ENCODE measurements at places on chromosomes 5 and 9.

GRCh38 chr5:176360894-176361436, 599 bp downstream of the KIAA1191 start:
- no peak for DNase-seq

- DNase-seq = no peak
These were observed 13.6 kb upstream of the MRNIP start for GRCh38 chr5:179872055-179872827.

- no peak for DNase-seq
These were observed 30.8 kb downstream of the LCP2 start for GRCh38 chr5:170266570-170267381.

DNA sequence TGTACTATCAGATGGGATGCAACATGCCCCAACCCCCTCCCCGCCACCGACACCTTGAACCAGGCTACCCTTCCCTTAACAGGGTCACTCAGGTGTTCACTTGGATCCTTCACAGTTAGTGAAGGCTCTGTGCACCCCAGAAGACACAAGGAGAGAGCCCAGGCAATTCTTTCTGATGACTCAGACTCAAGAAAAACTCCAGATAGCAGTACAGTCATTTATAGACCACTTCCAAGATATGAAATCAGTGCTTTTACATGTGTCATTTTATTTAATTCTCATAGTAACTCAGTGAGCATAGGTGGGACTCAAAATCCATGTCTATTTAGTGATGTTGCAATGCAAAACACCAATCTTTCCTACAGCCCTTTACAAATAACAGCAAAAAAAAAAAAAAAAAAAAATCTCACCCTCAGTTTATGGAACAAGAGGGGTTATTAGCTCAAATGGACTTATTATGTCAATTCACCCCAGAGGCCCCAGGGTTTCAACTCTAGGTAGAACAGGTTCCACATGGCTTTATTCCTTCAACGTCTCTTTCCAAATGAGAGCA, 71.9 kb downstream of the FOXD1 start:
- no peak for DNase-seq

- DNase-seq = no peak
These were observed 11.9 kb downstream of the GIN1 start for GRCh38 chr5:103108086-103108485.

DNA sequence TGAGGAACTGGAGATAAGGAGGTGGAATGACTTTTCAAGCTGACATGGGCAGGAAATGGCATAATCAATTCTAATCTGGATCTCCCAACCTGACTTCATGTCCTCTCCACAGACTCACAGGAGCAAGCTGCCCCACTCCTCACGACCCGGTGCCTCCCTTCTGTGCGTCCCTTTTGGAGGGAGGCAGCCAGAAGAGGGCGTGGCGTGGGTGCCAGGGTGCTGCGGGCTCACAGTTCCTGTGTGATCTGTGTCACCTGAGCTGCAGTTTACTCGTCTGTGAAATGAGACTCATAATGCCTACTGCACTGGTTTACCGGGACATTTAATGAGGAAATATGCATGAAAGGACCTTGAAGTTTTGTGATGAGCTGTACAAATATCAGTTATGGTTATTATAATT, 207.4 kb downstream of the DAB2IP start:
- DNase-seq = no peak

- no peak for DNase-seq
These were observed 42.4 kb upstream of the PWWP2A start for GRCh38 chr5:160161626-160162025.

DNA sequence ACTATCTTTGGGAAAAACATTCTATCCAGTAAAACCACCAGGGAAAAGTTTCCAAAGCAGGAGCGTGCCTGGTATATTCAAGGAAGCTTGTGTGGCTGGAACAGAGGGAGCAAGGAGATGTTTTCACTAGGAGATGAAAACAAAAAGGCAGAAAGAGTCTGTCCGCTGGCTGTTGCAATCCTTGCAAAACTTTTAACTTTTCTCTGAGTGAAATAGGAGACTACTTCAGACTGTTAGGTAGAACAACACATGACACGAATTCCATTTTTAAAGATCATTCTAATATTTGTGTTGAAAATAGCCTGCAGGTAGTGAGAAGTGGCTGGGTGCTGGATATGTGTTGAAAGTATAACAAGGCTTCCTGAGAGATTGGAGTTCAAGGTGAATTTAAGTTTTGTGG, 69.5 kb downstream of the PRR16 start:
- DNase-seq = no peak

DNA sequence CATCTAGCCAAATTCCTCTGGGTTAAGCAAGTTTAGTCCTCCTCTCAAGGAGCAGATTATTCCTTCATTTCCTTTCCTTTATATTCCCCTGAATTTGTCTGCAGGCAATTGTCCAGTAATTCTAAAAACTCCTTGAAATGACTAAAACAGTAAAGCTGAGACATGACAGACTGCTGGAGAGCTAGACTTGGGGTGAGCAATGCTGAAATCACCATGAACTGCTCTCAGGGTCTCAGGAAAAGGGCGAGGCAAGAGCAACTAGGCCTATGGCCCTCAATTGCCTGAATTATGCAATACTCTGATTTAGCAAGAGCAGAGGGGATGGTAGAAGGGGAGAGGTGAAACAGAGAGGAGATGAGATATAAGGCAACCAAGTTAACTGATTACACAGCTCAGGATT, 172.9 kb upstream of the NREP start:
- no peak for DNase-seq

GRCh38 chr5:73858776-73859175, 232.8 kb downstream of the ARHGEF28 start:
- no peak for DNase-seq

- DNase-seq = no peak
These were observed 74.0 kb downstream of the HRH2 start for GRCh38 chr5:175731756-175732465.

DNA sequence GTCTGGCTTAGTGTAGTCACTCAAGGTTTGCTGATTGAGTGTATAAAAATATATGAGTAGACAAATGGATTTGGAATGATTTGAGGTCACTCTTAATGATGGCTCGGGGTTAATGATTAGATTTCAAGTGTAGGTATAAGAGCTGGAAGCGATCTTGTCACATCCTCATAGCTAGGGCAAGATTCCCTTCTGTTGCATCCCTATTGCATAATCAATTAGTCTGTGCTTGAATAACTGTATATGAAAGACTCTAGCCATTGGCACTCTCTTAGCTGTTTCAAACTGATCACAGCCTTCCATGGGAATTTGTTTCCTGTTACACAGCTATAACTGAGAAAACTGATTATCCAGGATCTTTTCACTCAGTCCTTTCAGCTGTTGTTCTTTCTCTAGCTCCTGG, 811.6 kb downstream of the TLE4 start:
- DNase-seq = no peak

- no peak for DNase-seq
These were observed 172.2 kb upstream of the MEF2C start for GRCh38 chr5:89055015-89055694.

DNA sequence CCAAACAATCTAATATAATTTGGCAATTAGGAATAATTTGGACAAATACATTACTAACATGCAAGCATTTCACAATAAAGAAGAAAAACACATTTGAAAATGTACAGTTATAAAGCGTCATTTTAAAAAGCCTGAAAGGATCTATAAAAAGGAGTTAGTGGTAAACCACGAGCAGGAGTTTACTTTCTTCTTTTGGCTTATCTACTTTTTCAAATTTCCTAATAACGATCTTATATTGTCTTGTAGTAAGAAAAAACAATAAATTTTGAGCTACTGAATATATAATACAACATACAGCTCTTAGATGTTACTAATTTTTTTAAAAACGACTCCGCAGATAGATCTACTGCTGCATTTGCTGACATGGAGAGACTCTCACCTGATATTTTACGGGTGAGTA, 79.9 kb downstream of the SMIM23 start:
- no peak for DNase-seq

- DNase-seq = peak; percentile 82
These were observed 33.8 kb downstream of the MFAP3 start for GRCh38 chr5:154072414-154073171.

- no peak for DNase-seq
These were observed 312.8 kb downstream of the ARHGAP26 start for GRCh38 chr5:143083006-143083405.

DNA sequence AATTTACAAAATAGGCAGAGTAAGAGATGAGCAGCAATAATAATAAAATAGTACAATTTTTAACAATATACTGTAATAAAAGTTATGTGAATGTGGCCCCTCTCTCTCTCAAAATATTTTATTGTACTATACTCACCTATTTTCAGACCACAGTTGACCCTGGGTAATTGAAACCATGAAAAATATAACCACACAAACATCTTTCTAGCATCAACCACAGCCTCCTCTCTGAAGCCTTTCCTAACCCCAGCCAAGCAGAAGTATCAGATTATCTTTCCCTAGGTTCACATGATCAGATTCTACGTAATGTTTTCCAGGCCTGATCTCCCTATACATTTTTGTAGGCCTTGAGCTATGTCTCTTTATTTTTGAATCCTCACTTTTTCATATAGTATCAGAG, 35.2 kb downstream of the DNAH5 start:
- DNase-seq = no peak

- no peak for DNase-seq
These were observed 15.6 kb upstream of the COL23A1 start for GRCh38 chr5:178605788-178606187.

DNA sequence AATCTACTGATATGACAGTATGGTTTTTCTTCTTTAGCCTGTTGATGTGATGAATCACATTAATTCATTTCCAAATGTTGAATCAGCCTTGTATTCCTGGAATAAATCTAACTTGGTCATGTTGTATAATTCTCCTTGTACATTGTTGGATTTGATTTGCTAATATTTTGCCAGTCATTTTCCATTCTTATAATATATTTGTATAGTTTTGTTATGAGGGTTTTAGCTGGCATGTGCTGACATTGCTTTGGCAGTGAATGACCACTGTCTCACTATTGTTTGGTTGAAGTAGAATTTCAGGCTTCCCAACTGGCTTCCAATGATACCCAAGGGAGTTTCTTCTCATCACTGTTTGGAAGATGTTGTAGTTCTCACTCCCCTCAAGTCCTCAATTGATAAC, 983.0 kb upstream of the PTPRD start:
- no peak for DNase-seq

- DNase-seq = no peak
These were observed 58.3 kb downstream of the MTX3 start for GRCh38 chr5:79932510-79933504.

DNA sequence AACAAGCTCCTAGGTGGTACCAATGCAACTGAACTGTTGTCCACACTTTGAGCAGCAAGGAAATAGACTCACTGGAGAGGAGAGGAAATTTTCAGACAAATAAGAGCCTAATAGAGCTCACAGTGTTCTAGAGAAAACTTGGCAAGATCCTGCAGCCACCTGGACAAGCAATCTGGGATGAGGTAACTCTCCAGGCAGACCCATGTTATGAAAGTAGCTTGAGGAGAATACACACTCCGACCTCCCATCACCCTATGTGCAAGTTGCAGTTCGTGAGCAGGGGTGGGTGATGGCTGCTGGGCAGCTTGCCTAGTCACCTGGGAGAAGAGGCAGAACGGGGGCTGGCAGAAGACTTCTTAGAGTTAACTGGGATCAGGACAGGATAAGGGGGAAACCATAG, 102.2 kb downstream of the KLF4 start:
- no peak for DNase-seq

GRCh38 chr5:84253946-84254345, 130.7 kb downstream of the EDIL3 start:
- DNase-seq = no peak

GRCh38 chr5:6434731-6435130, 13.9 kb upstream of the UBE2QL1 start:
- DNase-seq = no peak

- DNase-seq = no peak
These were observed 6.5 kb downstream of the JMY start for GRCh38 chr5:79242242-79243039.

GRCh38 chr5:4643190-4643589, 496.9 kb upstream of the ADAMTS16 start:
- DNase-seq = no peak

DNA sequence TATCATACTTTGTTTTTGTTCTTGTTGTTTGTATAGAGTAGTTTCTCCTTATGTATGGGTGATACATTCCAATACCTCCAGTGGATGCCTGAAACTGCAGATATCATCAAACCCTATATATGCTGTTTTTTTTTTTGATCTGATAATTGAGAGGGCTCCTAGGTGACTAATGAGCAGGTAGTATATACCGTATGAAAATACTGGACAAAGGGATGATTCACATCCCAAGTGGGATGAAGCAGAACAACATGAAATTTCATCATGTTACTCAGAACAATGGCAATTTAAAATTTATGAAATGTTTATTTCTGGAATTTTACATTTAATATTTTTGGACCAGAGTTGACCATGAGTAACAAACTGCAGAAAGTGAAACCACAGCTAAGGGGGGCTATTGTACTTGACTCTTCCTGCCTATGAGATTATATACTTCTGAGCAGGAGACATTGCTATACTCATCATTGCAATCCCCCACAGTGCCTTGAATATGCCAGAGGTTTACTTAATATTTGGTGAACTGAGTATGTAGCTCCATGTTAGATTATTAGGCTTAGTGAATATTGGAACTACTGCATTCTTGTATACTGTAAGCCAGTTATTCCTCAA, 258.7 kb upstream of the FBXL7 start:
- no peak for DNase-seq

- DNase-seq = no peak
These were observed 310.6 kb upstream of the MSX2 start for GRCh38 chr5:174413567-174414314.

GRCh38 chr9:109121232-109121796, 1.6 kb upstream of the TMEM245 start:
- no peak for DNase-seq

- no peak for DNase-seq
These were observed 477.0 kb downstream of the CDH10 start for GRCh38 chr5:24167806-24168205.

- no peak for DNase-seq
These were observed 41.9 kb downstream of the SLC22A5 start for GRCh38 chr5:132411304-132412013.

DNA sequence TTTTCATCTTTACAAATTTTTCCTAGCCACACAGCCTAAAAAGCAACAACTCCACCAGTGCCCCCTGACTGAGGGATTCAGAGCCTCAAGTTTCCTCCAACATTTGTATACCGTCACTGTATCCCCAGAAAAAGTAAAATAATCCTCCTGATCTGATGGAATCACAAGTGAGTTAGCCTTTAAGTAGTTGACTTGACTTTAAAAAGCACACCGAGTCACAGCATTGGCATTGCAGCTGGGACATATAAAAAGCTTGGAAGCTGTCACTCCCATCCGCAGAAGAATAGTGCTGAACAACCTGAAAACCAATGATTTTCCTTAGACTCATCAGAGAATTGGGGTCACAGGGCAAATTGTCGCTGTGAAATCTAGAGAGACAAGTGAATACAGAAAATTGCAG, 41.6 kb upstream of the FBN2 start:
- DNase-seq = no peak

GRCh38 chr9:36840898-36841536, 193.1 kb downstream of the PAX5 start:
- DNase-seq = no peak

- no peak for DNase-seq
These were observed 302.4 kb downstream of the TMEM161B start for GRCh38 chr5:87966213-87966612.

All from GM20000 (cell line).